ENCODE measurements at places on chromosomes 3 and 15.

GRCh38 chr3:113143353-113143752 lies 68.0 kb upstream of the BOC start:
- DNase-seq, result no peak

DNA sequence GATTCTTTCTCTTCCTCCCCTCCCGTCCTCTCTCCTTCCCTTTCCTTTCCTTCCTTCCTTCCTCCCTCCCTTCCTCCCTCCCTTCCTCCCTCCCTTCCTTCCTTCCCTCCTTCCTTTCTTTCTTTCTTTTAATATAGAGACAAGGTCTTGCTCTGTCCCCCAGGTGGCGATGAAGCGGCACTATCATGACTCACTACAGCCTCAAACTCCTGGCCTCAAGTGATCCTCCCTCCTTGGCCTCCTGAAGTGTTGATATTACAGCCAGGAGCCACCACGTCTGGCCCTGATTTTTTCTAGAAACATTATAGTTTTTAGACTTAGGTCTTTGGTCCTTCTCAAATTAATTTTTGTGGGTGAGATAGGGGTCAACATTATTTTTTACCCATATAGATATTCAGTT lies 15.5 kb downstream of the GRM2 start:
- no peak for DNase-seq

DNA sequence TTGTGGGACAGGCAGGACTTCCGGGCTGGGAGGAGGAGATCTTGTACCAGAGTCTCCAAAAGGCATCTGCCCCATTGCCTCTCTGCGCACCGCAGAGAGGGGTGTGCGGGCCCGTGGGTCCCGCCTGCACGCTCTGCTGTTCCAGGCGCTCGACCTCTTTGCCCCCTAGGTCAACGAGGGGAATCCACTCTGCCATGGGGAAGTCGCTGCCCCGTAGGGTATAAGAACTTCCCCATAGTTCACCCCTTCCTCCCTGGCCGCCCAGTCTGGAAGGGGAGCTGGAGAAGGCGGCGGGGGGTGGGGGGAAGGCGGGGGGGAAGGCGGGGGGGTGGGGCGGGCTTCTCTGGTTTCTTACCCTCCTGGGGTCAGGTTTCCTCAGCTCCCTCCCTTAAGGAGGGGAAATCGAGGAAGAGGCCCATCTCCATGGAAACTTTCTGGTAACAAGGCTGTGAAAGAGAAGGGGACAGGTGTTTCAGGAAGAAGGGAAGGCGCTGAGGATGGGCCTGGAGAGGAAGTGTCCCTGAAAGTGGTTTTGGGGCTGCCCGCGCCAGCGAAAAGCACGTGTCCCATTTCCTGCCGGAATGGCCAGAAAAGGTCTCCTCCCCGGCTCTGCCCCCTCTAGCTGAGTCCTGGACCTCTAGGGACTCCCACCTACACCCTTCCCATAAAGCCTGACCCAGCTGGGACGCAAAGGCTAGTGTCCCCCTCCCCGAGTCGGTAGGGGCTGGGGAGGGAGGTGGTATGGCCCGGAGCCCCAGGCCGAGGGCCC lies 27.5 kb downstream of the NR1I2 start:
- DNase-seq, result no peak

- DNase-seq, result peak; percentile 80
These were observed 6.7 kb upstream of the ACSBG1 start for GRCh38 chr15:78241017-78241416.

GRCh38 chr3:4645468-4645867 lies 152.3 kb downstream of the ITPR1 start:
- no peak for DNase-seq

GRCh38 chr3:130843441-130843840 lies 50.4 kb upstream of the ATP2C1 start:
- DNase-seq, result no peak

DNA sequence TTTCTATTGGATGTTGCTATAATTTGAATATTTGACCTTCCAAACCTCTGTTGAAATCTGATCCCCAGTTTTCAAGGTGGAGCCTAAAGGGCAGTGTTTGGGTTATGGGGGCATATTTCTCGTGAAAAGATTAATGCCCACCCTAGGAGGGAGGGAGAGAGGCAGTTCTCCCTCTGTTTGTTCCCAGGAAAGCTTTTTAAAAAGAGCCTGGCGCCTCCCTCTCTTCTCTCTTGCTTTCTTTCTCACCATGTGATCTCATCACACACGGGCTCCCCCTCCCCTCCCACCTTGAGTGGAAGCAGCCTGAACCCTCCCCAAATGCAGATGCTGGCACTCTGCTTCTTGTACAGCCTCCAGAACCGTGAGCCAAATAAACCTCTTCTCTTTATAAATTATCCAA lies 12.4 kb upstream of the GABRA5 start:
- no peak for DNase-seq

DNA sequence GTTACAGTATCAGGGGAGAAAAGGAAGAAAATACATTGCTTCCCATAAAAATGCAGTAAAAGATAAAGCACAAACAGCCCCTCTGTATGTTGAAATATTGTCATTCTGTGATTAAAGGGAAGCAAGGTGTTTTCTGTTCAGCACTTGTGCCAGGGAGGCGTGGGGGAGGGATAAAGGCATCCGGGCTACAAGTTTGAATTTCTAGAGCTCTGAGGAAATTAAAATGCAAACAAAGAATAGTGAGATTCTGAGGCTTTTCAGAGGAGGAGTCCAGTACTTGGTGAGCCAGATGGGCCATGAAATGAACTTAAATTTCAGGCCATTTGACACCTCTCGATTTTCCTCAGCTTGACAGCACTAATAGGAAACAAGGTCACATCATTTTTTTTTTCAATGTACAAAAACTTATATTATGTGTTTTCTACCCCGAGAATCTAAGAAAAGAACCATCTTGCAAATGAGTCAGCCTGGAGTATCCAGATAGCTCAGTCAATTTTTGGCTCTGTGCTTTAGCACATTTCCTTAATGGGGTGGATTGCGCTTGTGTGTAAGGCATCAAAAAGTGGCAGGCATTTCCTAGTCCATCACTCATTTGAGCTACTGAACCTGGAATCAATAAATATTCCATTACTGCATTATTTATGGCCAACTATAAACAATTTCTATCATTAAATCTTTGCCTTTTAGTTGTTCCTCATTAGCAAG lies 640.8 kb upstream of the TBL1XR1 start:
- DNase-seq, result no peak

- DNase-seq, result no peak
These were observed 1295.8 kb upstream of the ALCAM start for GRCh38 chr3:104070906-104071305.

- peak; percentile 30 for DNase-seq
These were observed 41.5 kb downstream of the ADGRG7 start for GRCh38 chr3:100650651-100651619.

DNA sequence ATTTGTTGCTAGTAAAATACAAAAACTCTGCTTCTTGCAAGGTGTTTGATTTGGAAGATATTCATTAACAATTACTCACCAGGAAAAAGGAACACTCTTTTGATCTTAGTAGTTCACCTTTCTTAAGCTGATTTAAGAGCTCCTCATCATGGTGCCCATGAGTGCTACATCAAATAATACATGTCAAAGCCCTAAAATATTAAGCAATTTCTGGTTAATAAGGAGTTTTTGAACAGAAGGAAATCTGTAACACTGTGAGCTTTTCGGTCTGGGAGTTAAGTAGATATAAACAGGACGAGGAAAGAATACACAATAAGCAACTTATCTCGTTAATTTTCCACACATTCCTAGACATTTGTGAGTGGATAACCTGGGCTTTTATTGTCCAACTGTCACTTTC lies 83.9 kb upstream of the DCBLD2 start:
- DNase-seq, result no peak

- DNase-seq, result no peak
These were observed at the start of gene BHLHE40 for GRCh38 chr3:4979428-4980228. BHLHE40 (plus strand) TSS chr3:4979437; CDS start chr3:4979719, 282 bp downstream.

DNA sequence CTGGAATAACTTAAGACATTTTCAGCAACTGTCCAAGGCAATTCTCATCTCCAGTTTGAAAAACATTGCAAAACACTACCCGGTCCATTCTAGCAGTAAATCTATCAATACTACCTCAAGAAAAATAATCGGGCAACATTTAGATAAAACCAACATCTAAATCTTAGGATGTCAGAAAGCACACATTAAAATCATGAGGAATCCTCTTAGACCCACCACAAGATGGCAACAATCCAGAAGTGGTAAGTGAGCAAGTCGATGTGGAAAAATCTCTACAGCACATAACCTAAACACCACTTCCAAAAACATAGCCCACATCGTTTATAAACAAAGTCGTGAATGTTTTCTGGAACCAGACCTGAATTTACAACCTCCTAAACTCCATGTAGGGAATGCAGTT lies 5.7 kb downstream of the PLCH1 start:
- peak; percentile 3 for DNase-seq

GRCh38 chr3:21755896-21756295 lies 4.9 kb upstream of the ZNF385D start:
- no peak for DNase-seq

DNA sequence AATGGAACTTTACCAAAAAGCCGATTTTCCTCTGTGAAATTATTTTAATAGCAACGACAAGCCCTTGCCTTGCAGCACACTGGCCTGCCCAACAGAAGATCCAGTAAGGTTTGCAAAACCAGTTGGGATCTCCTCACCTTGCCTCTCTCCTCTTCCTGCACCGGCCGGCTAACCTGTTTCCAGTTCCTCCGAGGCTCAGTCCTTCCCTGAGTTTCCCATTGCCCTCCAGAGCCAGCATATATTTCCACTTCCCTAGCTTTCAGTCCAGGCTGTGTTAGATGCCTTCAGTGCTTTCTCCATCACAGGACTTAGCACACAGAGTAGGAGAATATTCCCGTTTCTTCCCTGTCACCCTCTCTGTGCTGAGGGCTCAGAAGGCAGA lies 60.3 kb downstream of the NOX5 start:
- DNase-seq, result no peak

GRCh38 chr15:44788748-44789147 lies 52.4 kb downstream of the TRIM69 start:
- peak; percentile 12 for DNase-seq

- DNase-seq, result no peak
These were observed 1.2 kb downstream of the CRABP1 start for GRCh38 chr15:78341057-78341987.

GRCh38 chr3:37214076-37214475 lies 39.7 kb upstream of the LRRFIP2 start:
- no peak for DNase-seq

GRCh38 chr3:126616931-126617330 lies 38.0 kb downstream of the TXNRD3 start:
- DNase-seq, result no peak

GRCh38 chr15:84057714-84058331 lies 177.8 kb upstream of the GOLGA6L4 start:
- no peak for DNase-seq

DNA sequence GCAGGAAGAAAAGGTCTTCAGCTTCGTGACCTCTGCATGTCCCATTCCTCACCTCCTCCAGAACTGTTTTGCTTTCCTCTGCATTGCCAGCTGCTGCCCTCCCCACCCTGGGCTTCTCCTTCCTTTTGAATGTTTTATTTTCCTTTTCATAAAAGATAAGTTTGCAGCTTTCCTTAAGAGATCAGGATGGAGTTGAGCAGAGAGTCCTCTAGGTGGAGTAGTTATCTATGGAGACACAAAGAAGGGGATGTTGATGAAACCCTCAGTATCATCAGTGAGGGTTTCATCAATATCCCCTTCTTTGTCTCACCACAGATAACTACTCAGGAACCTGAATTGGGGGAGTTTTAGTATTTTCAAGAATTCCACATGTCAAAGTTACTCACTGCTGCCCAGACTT lies 19.0 kb upstream of the SLC25A36 start:
- DNase-seq, result peak; percentile 14

DNA sequence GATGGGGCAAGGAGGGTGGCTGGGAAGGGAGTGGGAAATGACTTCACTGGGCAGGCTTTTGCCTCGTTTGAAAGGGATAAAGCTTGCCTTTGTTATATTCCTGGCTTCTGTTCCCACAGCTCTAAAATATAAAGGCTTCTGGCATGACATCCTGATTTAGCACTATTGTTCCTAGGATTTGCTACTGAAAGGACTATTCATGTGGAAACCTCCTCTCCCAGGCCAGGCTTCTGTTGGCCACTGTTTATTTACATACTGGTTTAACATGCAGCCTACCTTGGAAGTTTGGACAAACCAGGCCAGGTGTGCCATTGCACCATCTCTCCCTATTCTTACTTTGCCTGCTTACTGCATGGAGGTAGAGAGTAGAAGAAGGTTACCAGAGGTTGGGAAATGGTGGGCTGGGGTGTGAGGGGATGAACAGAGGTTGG lies 2.4 kb upstream of the LMCD1 start:
- DNase-seq, result no peak

DNA sequence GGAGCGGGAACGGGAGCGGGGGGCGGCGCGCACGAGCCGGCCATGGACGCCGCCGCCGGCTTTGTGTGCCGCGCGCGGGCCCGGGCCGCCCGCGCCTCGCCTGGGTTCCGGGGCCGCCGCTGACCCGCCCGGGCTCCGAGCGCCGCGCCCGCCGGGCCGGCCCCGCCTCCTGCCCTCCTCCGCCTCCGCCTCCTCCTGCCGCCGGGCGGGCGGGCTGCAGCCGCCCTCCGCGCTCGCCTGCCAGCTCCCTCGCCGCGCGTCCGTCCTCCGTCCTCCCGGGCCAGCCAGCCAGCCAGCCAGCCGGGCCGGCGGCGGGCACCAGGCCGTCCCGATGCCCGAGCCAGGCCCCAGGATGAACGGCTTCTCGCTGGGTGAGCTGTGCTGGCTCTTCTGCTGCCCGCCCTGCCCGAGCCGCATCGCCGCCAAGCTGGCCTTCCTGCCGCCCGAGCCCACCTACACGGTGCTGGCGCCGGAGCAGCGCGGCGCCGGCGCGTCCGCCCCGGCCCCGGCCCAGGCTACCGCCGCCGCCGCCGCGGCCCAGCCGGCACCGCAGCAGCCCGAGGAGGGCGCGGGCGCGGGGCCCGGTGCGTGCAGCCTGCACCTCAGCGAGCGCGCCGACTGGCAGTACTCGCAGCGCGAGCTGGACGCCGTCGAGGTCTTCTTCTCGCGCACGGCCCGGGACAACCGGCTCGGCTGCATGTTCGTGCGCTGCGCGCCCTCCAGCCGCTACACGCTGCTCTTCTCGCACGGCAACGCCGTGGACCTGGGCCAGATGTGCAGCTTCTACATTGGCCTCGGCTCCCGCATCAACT lies at the start of gene ABHD17C:
Gene ABHD17C, plus strand, starts transcription at position 212 of the 812 bp plus-strand sequence. Its CDS starts 120 bp downstream, at position 332.
- DNase-seq, result peak; percentile 38

- no peak for DNase-seq
These were observed 868 bp downstream of the SATB1 start for GRCh38 chr3:18424213-18424728.

DNA sequence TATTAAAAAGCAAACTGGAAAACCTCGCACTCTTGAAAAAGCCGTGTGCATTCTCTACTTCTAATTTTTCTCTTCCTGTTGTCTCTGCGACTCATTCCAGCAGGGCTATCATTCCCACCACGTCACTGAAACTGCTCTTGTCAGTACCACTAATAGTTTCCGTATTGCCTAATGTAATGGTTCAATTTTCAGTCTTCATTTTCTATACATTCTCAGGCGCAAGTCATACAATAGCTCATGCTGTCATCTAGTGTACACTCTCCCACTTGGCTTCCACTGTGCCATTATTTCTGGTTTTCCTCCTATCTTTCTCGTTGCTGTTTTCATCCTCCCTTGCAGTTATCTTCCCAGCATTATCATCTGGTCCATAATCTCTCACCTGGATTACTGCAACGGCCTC lies 160.2 kb downstream of the SPATA16 start:
- no peak for DNase-seq
